ENCODE measurements at places on chromosomes 5 and 9. TPM values are rescaled to one million over a fixed set of nuclear protein-coding genes. Genes with fewer than 3 reads are reported as not detected.

DNA sequence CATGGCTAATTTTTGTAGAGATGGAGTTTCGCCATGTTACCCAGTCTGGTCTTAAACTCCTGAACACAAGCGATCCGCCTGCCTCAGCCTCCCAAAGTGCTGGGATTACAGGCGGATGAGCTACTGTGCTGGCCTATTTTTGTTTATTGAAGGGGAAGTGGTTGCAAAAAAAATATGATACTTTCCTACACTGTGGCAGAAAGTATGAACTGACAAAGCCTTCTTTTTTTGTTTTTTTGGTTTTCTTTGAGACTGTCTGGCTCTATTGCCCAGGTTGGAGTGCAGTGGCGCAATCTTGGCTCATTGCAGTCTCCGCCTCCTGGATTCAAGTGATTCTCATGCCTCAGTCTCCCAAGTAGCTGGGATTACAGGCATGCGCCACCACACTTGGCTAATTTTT lies 50.9 kb downstream of the OSTF1 start:
- no peak for DNase-seq

Gene DMRT3
- total RNA-seq, result 0.05 TPM

Gene CCL21
- total RNA-seq, result 43.7 TPM

DNA sequence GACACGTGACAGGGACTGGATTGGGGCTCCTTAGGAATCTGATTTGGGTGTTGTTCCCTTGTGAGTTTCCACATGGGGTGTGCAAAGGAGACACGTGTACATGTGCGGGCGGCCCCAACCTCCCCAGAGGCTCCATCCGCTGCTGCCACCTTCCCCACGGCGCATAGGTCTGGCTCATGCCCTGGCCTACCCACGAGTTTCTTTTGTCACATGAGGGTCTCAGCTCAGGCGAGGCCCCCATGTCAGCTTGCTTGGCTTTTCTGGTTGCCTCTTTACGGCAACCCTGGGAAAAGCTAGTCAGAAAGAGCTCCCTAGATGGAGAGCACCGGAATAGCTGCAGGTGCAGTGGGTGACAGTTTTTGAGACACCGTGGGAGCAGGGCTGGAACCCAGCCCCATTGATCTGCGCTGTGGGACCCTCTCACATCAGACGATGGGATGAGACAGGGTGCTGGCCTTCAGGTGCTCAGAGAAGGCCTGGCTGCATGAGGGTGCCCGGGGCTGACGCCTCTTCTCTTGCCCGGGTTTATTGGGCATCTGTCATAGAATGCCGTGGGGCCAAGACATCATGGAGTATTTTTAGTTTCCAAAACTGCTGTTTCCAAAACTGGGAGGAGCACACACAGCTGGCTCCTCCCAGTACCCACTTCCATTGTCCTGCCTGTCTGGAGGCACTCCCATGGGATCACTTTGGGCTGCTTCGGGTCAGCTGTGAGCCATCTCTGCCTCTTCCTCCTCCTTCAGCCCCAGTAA lies 107.8 kb downstream of the WNK2 start:
- DNase-seq, result no peak

Gene BARHL1
- total RNA-seq, result not detected

Gene OR1J2
- not detected for total RNA-seq

GRCh38 chr5:160174780-160175437 lies 54.4 kb upstream of the FABP6 start:
- no peak for DNase-seq

GRCh38 chr5:136518814-136519213 lies 153.5 kb upstream of the TRPC7 start:
- DNase-seq, result no peak

- no peak for DNase-seq
These were observed 12.9 kb downstream of the GLDC start for GRCh38 chr9:6632516-6633183.

- DNase-seq, result no peak
These were observed 46.8 kb upstream of the IER5L start for GRCh38 chr9:129224618-129225489.

DNA sequence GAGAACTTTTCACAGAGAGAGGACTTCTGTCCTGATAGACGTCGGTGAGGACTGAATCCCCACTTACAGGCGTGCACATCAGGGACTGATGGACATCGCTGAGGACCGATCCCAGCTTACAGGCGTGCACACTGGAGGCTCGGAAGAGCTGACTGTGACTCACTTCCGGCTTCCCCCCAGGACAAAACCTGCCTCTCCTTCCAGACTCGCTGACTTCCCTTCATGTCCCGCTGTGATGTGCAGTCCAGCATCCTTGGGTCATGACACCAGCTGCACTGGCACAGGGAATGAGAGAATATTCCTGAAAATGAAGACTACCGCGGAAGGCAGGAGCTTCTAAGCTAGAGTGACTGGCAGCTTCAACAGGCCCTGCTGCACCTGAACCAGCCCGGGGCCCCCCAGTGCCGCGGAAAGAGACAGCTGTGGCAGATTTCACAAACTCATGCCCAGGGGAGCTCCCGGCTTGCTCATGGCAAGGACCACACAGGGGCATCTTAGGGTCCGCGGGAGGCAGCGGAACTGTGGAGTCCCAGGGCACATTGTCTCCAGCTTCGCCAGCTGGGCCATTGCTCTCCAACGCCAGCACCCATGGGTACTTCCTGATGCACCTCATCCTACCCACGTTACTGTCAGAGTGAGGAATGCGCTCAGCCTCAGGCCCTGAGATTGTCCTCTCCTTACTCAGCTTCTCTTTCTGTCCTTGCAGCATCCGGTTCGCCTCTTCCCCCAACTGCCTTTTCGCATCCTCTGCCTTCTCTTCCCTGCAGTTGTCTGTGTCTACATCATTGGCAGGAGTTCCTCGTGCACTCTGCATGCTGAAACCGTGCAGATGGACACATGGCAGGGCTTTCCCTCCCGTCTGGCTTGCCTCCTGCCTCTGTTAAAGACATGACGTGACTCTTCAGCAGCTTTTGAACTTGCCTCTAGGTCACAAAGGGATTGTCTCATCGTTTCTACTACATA lies 29.5 kb downstream of the SURF6 start:
- DNase-seq, result no peak

Gene LEAP2
- total RNA-seq, result 1.5 TPM

Gene PCA3
- 0.09 TPM for total RNA-seq

DNA sequence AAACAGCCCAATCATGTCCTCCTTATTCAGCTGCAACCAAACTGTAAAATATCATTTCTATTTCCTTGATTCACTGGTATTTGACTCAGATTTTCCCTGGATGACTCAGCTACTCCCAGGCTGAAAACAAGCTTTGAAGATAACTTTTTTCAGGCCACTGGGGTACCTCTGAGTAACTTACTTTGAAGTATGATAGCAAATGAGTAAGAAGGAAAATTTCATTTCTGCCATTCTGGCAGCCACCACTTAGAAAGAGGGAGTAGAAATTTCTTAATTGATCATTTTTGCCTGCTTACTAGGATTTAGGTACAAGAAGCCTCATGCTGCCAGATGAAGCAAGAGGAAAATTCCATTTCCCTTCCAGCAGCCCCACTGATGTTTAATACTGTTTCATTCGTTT lies 247.4 kb downstream of the PRELID2 start:
- no peak for DNase-seq

DNA sequence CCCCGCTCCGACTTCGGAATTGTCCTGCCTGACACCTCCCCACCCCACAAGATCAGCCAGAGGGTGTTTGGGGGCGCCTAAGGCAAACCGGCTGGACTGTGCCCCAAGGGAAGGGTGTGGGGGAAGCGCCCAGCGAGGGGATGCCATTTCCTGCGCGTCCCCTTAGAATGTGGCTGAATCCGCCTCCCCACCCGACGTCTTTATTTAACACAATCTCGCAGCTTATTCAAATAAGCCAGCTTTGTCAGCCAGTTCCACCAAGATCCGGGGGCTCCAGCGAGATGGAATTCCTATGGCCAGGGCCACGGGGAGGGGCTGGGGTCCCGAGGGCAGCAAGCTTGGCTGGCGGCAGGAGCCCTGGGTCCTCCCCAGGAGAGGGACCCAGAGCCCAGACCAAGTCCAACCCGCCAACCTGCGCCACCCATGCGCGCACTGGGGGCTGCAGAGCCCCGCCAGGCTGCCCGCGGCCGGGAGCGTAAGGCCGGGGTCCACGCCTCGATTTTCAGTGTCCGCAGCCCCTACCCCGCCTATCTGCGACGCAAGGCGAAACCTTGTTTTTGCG lies 7.4 kb downstream of the IRX4 start:
- DNase-seq, result no peak

Gene SLC27A6
- total RNA-seq, result 4.7 TPM

GRCh38 chr5:93603793-93604643 lies 21.0 kb downstream of the NR2F1 start:
- no peak for DNase-seq

GRCh38 chr5:1437226-1437829 lies 7.9 kb downstream of the SLC6A3 start:
- no peak for DNase-seq

DNA sequence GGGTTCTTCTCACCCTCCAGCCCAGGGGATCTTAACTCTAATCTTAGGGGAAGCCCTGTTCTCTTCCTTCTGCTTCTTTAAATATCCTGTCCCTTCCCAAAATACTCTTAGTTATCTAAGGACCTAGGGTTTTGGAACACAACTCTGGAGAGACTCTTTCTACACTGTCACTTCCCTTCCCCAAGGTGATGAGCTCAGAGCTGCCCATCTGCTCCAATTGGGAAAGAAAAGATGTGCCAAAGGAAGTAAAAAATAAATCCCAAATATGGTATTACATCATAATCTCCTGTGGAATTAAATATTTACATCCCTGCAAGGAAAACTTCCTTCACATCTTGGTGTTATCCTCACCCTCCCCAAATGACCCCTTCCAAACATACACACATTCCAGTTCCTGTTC lies 291.2 kb downstream of the EPB41L4A start:
- no peak for DNase-seq

GRCh38 chr9:8845808-8846207 lies 1046.2 kb upstream of the DMAC1 start:
- no peak for DNase-seq

DNA sequence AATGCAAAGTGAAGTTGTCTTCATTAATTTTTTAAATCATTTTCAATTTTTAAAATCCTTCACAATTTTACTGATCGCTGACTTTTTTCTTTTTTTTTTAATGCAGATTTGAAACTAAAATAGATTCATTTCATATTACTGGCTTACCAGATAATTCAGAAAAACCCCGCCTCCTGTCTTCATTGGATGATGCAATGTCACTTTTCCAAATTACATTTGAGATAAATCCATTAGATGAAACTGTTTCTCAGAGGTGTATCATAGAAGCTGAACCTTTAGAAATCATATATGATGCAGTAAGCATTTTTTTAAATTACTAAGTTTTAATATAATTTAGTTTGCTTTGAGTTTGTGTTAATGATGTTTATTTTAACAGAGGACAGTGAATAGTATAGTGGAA lies 60.6 kb downstream of the VPS13A start:
- DNase-seq, result no peak

DNA sequence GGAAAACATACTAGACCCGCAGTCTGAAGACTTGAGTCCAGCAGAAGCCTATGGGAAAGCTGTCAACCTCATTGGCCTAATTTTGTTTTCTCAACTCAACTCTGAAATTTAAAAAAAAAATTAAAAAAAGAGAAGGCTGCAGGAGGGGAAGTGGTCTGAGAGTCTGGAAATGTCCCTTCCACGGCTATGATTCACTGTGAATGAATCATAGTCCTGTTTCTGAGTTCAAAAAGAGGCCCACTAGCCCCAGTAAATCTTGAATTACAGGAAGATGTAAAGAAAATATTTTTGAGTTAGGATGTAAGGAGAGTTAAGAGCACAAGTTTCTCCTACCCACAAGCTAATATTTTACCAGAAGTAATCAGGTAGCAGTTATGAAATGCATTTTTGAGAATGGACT lies 565.5 kb upstream of the DMAC1 start:
- no peak for DNase-seq

GRCh38 chr5:168969326-168969886 lies 331.5 kb downstream of the SLIT3 start:
- DNase-seq, result no peak

Gene ZCCHC10
- 30.5 TPM for total RNA-seq

GRCh38 chr5:115398719-115399118 lies 102.3 kb upstream of the CCDC112 start:
- no peak for DNase-seq

Gene FAM221B
- under 0.01 TPM for total RNA-seq

DNA sequence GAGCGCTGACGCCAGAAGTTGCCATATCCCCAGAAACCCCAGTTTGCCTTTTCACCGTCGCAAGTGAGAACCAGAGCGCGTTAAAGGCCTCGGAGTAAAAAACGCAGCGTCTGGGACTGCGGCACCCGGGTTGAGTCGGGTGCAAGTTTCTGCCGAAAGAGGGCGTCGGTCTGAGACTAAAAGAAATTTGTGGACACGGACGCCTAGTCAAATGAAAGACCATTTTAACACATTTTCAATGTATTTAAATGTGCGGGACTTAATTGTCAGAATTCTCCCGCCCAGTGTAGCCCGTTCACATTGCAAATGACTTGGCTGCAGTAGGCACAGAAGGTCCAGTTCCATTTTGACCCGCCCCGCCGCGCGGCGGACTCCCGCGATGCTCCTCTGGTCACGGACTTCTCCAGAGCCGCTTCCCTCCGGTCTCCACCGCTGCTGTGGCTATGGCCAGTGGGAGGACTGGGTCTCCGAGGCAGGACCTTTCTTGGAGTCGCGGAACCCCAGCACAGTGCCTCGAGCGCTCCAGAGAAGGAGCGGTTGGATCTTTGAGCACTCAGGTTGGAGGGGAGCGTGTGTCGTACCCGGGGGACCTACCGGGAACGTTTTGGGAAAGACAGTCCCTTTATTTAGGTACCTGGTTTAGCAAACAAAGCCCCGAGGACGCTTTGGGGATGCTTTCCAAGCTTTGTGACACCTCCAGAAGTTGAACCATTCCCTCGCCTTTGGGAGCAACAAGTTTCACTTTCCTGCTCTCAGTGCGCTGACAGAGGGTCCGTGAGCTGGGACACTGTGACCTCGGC lies 1.2 kb upstream of the NPR3 start:
- peak; percentile 70 for DNase-seq

DNA sequence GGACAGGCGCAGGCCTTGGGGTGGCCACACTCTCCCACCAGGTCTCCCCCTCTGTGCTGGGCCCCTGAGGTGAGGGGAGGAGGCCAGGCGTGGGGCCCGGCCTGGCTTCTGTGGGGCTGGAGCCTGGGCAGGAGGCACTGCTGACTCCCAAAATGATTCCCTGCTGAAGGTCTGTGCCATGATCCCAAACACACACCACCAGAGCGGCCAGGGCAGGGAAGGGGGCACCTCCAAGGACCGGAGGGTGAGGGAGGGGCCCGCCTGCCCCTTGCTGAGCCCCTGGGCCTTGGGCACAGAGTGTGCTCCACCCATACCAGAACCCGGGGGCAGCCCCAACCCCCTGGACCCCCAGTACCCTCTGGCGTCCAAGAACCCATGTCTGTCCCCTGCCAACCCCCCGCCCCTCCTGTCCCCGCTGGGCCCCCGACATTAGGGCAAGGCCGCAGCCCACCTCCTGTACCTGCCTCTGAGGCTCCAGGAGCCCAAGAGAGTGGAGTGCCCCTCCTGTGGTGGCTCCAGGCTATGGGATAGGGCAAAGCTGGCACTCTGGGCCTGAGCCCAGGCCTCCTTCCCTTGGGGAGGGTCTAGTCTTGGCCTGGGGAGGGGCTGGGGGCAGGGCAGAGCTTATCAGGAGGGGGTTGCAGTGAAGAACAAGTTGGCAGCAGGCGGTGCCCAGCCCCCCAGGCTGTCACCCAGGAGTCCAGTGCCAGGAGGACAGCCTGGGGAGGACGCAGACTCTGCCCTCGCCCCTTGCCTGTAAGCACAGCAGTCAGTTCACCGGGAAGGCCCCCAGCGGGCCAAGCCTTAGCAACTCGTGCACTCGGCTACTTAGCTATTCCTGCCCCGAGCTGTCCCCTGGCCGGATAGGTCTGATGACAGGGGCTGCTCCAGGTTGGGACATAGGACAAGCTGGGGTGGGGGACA lies 2.6 kb upstream of the EGFL7 start:
- no peak for DNase-seq

Data from thymus (tissue), 14 donors.